Thymus (tissue), 14 donors: ENCODE measurements at places on chromosomes 12 and 14.

DNA sequence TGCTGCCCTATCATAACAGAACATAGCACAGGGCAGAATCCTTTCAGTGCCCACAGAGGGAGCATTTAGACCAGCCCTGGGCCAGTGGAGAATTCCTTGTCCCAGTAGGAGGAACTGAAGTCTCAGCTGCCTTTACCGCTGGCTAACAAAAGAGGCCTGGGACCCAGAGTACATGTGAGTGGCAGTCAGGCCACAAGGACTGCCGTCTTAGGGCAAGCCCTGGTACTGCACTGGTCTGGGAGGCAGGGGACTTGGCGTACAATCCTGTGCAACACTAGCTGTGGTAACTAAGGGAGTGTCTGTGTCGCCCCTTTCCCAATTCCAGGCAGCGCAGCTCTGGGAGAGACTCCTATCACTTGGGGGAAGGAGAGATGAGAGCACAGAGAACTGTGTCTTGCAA is 17.0 kb upstream of the CSRP2 start:
- peaks cover 10% of the 10 kb centered on the region for H3K4me1 ChIP-seq
- H3K4me3 ChIP-seq: no peak overlapping the region
- H3K27ac ChIP-seq: no peak overlapping the region
- H3K36me3 ChIP-seq: no peaks in the 10 kb centered on the region
- no peak for DNase-seq

GRCh38 chr14:37051680-37052079 is 120.7 kb downstream of the SLC25A21 start:
- no peaks in the 10 kb centered on the region for H3K27me3 ChIP-seq
- no peak for DNase-seq
- H3K4me3 ChIP-seq: no peak overlapping the region
- H3K4me1 ChIP-seq: no peaks in the 10 kb centered on the region
- no peak overlapping the region for H3K27ac ChIP-seq

DNA sequence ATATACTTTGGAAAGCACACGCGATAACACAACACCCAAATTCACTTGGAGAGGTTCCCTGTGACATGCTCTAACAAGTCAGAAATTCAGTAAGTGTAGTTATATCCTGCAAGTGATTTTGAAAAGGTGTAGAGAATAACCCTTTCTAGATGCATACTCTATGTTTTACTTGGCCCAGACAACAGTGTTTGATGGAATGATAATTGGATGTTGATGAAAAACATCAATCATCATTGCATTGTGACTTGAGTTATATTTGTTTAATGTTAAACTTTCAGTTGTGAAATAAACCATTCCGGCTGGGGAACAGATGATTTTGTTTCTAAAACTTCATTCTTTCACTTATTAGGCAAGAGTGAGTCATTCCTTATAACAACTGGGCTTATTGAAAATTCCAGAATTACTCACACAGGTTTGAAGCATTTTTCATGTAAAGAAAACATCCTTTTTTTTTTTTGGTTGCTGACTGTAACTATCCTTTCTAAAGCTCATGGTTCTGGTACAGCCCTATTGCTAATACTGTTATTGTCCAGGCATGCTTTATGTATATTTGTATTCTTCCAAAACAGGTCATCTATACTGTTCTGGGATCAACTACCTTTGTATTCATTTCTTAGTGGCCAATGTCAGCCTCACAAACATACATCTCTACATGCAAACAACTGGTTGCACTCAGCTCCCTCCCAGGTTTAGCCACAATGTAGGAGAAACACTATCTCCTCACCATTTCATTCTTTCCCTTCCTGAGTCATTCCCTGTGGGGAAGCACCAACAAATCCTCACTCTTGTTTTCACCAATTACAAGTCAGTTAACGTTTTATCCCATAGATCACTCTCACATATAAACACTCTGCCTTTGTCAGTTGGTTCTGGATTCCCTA is 121.2 kb upstream of the LRIG3 start:
- H3K4me3 ChIP-seq: no peak overlapping the region
- H3K27ac ChIP-seq: peak overlapping the region; percentile 74
- H3K36me3 ChIP-seq: no peaks in the 10 kb centered on the region
- H3K4me1 ChIP-seq: no peaks in the 10 kb centered on the region

GRCh38 chr12:70197345-70197744 is 45.9 kb upstream of the CNOT2 start:
- H3K27me3 ChIP-seq: no peaks in the 10 kb centered on the region
- H3K27ac ChIP-seq: no peak overlapping the region
- DNase-seq: no peak
- no peaks in the 10 kb centered on the region for H3K36me3 ChIP-seq

GRCh38 chr14:81655423-81656314 is 122.0 kb upstream of the SEL1L start:
- H3K4me3 ChIP-seq: no peak overlapping the region
- no peaks in the 10 kb centered on the region for H3K36me3 ChIP-seq
- H3K27ac ChIP-seq: no peak overlapping the region
- no peaks in the 10 kb centered on the region for H3K4me1 ChIP-seq
- DNase-seq: no peak

DNA sequence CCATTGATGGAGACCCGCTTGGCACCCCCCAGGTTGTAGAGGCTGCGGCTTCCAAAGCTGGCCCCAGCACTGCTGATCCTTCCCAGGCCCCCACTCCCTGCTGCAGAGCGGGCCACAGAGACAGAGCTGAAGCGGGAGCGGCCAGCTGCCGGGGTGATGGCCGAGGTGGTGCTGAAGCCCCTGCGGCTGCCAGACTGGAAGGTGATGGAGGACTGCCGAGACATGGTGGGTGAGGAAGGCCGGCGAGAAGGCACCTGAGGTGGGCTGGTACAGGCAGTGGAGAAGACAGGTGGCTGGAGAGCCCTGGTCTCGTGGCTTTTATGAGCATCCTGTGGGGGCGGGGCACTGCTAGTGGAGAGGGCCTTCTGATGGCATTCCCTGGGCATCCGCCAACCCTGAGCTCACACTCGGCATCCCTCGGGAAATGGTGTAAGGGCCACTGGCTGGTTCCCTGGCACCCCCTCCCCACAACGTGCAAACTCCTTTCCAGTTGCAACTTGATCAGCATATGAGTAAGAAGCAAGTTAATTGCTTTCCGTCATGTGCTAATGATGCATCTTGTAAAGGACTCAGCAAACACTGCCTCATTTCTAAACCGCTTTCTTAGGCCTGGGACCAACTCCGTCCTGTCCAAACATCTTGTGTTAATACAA is at the start of gene KRT75:
Gene KRT75, minus strand, starts transcription at position 291 of the 653 bp plus-strand sequence. Its CDS starts 67 bp downstream, at position 224.
- H3K27ac ChIP-seq: no peak within 1 kb of the TSS
- H3K4me3 ChIP-seq: no peak within 1 kb of the TSS

DNA sequence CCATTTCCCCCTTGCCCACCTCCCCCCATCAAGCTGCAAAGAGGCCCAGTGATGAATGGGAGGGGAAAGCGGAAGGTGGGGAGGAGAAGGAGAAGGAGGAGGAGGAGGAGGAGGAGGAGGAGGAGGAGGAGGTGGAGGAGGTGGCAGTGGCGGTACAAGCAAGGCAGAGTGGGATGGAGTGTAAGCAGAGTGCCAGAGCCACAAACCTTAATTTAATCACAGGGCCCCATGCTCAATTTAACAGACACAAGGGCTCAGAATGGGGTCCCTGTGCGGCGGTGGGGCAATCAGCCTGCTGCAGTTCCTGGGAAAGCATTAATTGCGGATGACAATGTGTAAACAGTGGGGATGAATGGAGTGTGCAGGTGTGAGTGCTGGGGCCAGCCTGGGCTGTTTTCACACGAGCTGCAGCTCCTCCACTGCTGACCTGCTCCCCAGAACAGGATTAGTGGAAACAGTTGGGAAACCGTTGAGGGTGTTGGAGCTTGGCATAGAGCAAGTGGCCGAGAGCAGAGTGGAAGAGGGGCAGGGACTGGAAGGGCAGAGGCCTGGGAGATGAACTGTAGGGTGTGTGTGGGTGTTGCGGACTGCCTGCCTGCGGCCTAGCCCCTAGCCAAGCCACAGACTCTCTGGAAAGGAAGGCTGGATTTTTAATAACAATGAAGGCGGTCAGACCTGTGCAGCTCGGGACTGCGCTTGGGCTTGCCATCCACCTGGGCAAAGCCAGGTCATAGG is 36.4 kb upstream of the SMOC1 start:
- DNase-seq: no peak
- H3K27me3 ChIP-seq: peaks cover 7% of the 10 kb centered on the region
- no peak overlapping the region for H3K27ac ChIP-seq

- H3K27ac ChIP-seq: no peak overlapping the region
- H3K4me1 ChIP-seq: no peaks in the 10 kb centered on the region
- DNase-seq: no peak
- H3K4me3 ChIP-seq: no peak overlapping the region
- no peaks in the 10 kb centered on the region for H3K36me3 ChIP-seq
Observed at GRCh38 chr14:88669346-88669745, 106.5 kb downstream of the ZC3H14 start.

- no peak overlapping the region for H3K4me3 ChIP-seq
- H3K36me3 ChIP-seq: no peaks in the 10 kb centered on the region
- H3K4me1 ChIP-seq: no peaks in the 10 kb centered on the region
- no peak for DNase-seq
- no peak overlapping the region for H3K27ac ChIP-seq
- H3K27me3 ChIP-seq: no peaks in the 10 kb centered on the region
Observed at GRCh38 chr14:64788706-64789105, 84.5 kb downstream of the PLEKHG3 start.

- H3K4me1 ChIP-seq: no peaks in the 10 kb centered on the region
- no peaks in the 10 kb centered on the region for H3K27me3 ChIP-seq
- no peak for DNase-seq
Observed at GRCh38 chr14:64684091-64684490, 20.1 kb upstream of the PLEKHG3 start.

GRCh38 chr12:70822412-70822811 is 98.1 kb downstream of the PTPRR start:
- no peak overlapping the region for H3K27ac ChIP-seq
- no peak overlapping the region for H3K4me3 ChIP-seq
- H3K4me1 ChIP-seq: no peaks in the 10 kb centered on the region
- DNase-seq: no peak

GRCh38 chr14:58733451-58734208 is 95.9 kb downstream of the DACT1 start:
- no peaks in the 10 kb centered on the region for H3K36me3 ChIP-seq
- H3K4me3 ChIP-seq: no peak overlapping the region
- no peaks in the 10 kb centered on the region for H3K4me1 ChIP-seq
- H3K27ac ChIP-seq: peak overlapping the region; percentile 32
- no peaks in the 10 kb centered on the region for H3K27me3 ChIP-seq
- DNase-seq: no peak

- no peak overlapping the region for H3K27ac ChIP-seq
- H3K27me3 ChIP-seq: no peaks in the 10 kb centered on the region
- H3K36me3 ChIP-seq: no peaks in the 10 kb centered on the region
- peaks cover 13% of the 10 kb centered on the region for H3K4me1 ChIP-seq
- no peak overlapping the region for H3K4me3 ChIP-seq
- no peak for DNase-seq
Observed at GRCh38 chr12:68789144-68789878, 18.7 kb upstream of the MDM2 start.

- no peak for DNase-seq
- H3K4me3 ChIP-seq: no peak overlapping the region
- H3K27me3 ChIP-seq: no peaks in the 10 kb centered on the region
- H3K4me1 ChIP-seq: no peaks in the 10 kb centered on the region
- H3K27ac ChIP-seq: no peak overlapping the region
- H3K36me3 ChIP-seq: no peaks in the 10 kb centered on the region
Observed at GRCh38 chr14:78933948-78934524, 763.9 kb downstream of the NRXN3 start.

DNA sequence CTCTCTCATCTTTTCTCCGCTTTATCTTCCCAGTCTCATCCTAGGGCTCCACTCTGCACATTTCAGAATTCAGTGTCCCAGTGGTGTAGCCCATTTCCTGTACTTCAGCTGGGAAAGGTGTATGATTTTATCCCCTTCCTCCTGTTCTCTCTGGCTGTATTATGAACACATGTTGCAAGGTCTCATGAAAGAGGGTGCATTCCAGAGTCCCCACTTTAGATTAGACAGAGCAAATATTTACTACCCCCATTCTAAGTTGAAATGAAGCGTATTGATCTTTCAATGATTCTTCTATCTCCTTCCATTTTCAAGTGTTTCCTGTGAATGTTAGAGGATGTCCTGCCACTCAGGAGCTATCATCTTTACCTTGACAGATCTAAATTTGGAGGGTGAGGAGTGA is 123.2 kb downstream of the WIF1 start:
- H3K36me3 ChIP-seq: no peaks in the 10 kb centered on the region
- no peak for DNase-seq
- H3K4me1 ChIP-seq: no peaks in the 10 kb centered on the region
